ENCODE measurements at places on chromosomes 5 and 9. TPM values are rescaled to one million over a fixed set of nuclear protein-coding genes. Genes with fewer than 3 reads are reported as not detected.

FAXDC2 gene
- total RNA-seq, result not detected

TSSK1B gene
- not detected for total RNA-seq

SLC34A3 gene
- total RNA-seq, result not detected

ZNF483 gene
- total RNA-seq, result 3.4 TPM

SELENOP gene
- 1.9 TPM for total RNA-seq

SPATA31C1 gene
- total RNA-seq, result not detected

EXOSC2 gene
- total RNA-seq, result 109 TPM

SHC3 gene
- 6.6 TPM for total RNA-seq

HCN1 gene
- total RNA-seq, result 0.09 TPM

CCDC180 gene
- 0.66 TPM for total RNA-seq

ANKRD18B gene
- total RNA-seq, result not detected

GRCh38 chr9:109250311-109250741, 70.5 kb downstream of the EPB41L4B start:
- no peaks in the 10 kb centered on the region for H3K4me1 ChIP-seq
- no peak for DNase-seq

DNA sequence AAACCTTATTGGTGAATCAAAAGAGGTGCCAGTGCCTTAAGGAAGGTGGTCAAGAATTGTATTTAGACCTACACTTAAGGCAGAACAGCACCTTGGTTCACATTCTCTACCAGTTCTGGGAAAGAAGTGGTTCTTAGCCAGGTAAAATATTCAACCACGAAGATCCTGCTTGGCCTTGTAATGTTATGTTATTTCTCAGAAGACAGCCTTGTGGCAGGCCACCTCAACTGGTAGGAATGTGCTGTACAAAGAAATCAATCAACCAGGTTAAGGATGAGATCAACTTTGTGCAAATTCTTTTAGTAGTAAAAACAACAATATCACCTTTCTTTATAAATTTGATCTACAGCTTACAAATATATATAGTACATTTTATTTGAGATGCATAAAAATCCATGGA, 246.8 kb downstream of the ARRDC3 start:
- H3K36me3 ChIP-seq, result no peaks in the 10 kb centered on the region
- no peak for DNase-seq
- H3K27me3 ChIP-seq, result no peaks in the 10 kb centered on the region
- H3K4me3 ChIP-seq, result no peak overlapping the region
- H3K4me1 ChIP-seq, result peaks cover 4% of the 10 kb centered on the region
- H3K27ac ChIP-seq, result no peak overlapping the region

DNA sequence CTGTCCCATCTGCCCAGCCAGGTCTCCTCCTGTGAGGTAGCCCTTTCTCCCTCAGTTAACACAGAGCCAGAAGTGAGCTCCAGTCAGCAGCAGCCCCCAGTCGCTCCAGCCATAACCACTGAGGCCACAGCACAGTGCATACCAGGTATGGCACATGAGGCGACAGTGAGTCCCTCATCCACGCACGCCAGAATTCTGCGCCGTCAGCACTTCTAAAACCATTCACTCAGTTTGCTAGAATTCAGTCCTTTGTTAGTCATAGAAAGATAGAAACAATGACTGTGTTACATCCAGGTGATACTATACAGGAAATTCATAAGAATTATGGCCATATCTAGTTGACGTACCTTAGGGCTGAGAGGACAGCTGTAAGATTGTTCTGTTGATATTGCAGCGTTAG, 88.5 kb downstream of the KIAA1958 start:
- peaks cover 28% of the 10 kb centered on the region for H3K4me1 ChIP-seq
- no peak overlapping the region for H3K27ac ChIP-seq
- no peak for DNase-seq
- peaks cover 16% of the 10 kb centered on the region for H3K36me3 ChIP-seq
- no peak overlapping the region for H3K4me3 ChIP-seq

- H3K4me3 ChIP-seq, result no peak overlapping the region
- peaks cover 5% of the 10 kb centered on the region for H3K4me1 ChIP-seq
- peak overlapping the region; percentile 37 for H3K27ac ChIP-seq
- H3K36me3 ChIP-seq, result peaks cover 4% of the 10 kb centered on the region
These were observed 45.2 kb upstream of the HMCN2 start for GRCh38 chr9:130220352-130220751.

- no peak overlapping the region for H3K27ac ChIP-seq
- DNase-seq, result no peak
- peaks cover 11% of the 10 kb centered on the region for H3K27me3 ChIP-seq
- H3K36me3 ChIP-seq, result no peaks in the 10 kb centered on the region
These were observed 495.2 kb downstream of the AGTPBP1 start for GRCh38 chr9:85246541-85246940.

DNA sequence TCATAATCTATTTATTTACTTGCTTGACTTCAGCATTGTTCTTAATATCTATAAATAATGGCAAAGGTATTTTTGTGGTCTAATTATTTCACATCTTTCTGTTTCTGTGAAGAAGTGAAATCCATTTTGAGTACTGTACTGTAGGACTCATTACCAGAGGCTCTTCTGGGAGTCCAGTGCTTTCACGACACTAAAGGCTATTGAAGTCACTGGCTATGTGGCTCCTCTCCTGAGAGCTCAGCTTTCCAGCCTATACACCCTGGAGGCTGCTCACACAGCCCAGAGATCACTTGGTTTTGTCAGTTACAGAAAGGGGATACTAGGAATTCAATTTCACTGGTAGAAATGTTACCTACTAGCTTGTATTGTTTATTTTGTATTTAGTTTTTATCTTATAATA, 547.3 kb downstream of the TAF11L14 start:
- H3K36me3 ChIP-seq, result no peaks in the 10 kb centered on the region
- no peak for DNase-seq
- no peaks in the 10 kb centered on the region for H3K4me1 ChIP-seq
- H3K27me3 ChIP-seq, result no peaks in the 10 kb centered on the region
- no peak overlapping the region for H3K4me3 ChIP-seq

DNA sequence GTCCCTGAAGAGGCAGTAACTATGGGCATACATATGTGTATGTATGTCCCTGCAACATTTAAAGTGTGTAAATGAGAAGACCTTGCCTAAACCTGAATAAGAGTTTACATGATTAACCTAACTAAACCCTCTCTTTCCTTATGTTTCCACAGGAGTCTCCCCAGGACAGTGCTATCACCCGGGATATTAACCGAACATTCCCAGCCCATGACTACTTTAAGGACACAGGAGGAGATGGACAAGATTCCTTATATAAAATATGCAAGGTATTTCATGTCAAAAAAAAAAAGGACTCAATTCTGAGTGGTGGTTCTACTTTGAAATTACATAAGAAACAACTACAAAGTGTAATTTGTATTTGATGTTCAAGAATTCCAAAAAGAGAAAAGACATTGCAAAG, 31.7 kb downstream of the GPR21 start:
- H3K27ac ChIP-seq, result no peak overlapping the region
- DNase-seq, result no peak

DNA sequence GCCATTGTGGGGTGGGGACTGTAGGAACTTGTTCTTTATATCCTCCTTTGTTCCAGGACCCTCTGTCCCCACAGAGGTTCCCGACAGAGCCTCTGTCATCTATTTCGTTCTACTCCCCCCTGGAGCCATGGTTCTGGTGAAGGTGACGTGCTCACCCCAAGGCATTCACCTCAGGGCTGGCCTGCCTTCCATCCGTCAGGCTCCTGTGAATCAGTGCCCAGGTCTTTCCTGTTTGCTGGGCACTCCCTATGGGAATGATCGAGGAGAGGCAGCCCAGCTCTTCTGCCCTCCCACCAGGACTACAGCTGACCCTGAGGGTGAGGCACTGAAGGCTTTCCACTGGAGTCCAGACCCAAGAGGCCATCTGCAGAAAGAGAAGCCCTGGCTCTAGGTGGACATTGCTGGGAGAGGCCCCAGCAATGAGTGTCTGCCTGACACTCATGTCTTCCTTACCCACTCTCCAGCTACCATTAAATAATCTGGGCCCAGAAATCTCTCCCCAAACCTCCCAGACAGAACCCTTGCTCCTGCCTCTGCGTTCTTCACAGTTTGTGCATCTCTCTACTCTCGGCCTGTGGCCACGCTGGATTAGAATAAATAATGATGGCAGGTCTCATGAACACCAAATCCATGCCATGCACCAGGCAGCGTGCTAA, 214.2 kb downstream of the FSTL4 start:
- H3K4me3 ChIP-seq, result no peak overlapping the region
- H3K27me3 ChIP-seq, result no peaks in the 10 kb centered on the region
- no peak overlapping the region for H3K27ac ChIP-seq

- no peak for DNase-seq
- no peak overlapping the region for H3K4me3 ChIP-seq
- H3K27me3 ChIP-seq, result peaks cover 25% of the 10 kb centered on the region
- H3K36me3 ChIP-seq, result no peaks in the 10 kb centered on the region
These were observed 31.8 kb upstream of the PCA3 start for GRCh38 chr9:76732341-76732958.

GRCh38 chr9:134522502-134522848, 119.1 kb upstream of the COL5A1 start:
- no peak overlapping the region for H3K4me3 ChIP-seq
- H3K4me1 ChIP-seq, result no peaks in the 10 kb centered on the region
- no peaks in the 10 kb centered on the region for H3K36me3 ChIP-seq

DNA sequence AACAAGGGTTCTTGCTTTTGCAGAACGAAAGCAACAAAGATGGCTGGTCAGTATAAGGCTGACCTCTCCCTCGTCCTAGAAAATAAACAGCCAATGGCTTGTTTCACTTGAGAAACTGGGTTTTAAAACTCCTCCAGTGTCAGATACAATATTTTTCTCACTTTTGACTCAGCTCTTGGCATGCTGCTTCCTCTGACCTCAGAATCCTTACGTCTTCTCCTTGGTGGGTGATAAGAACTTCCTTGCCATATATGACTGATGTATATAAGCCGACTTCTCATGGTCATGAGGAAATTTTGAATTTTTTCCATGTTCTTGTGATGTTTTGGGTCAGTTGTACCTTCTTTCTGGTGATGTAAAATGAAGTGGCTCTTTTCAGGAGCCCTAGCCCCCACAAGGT, 3.8 kb downstream of the ZNF618 start:
- H3K27me3 ChIP-seq, result no peaks in the 10 kb centered on the region
- no peak overlapping the region for H3K4me3 ChIP-seq
- peaks cover 22% of the 10 kb centered on the region for H3K4me1 ChIP-seq
- H3K36me3 ChIP-seq, result no peaks in the 10 kb centered on the region

DNA sequence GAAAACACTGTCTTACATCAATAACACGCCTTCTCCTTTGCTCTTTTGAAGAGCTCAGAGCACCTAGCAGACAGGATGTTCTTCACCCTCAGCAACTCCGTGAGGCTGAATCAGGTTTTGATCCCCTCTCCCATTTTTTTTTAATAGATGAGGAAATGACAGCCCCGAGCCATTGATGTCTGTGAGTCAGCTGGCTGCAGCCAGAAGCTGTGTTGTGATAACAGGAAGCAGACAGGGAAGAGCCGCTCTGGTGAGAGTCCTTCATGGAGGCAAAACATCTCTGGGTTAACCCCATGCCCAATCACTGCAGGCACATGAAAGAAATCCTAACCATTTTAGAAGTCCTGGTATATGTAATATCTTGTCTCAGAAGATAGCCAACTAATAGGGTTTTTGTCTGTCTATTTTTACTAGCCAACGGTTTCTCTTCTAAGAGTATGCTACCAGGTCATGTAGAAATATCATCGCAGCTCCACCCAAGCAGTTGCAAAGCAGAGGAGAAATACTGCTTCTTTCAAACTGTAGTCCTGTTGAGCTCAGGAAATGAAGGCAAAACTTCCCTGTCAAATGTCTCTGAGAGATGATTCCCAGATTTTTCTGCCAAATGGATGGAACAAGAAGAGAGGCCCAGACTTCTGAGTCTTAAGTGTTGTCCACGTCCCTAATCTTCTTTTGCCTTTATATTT, 568.9 kb downstream of the CCDC171 start:
- H3K36me3 ChIP-seq, result no peaks in the 10 kb centered on the region
- H3K27ac ChIP-seq, result no peak overlapping the region
- no peak for DNase-seq
- no peak overlapping the region for H3K4me3 ChIP-seq
- H3K4me1 ChIP-seq, result peaks cover 6% of the 10 kb centered on the region

- peaks cover 3% of the 10 kb centered on the region for H3K4me1 ChIP-seq
- H3K36me3 ChIP-seq, result peaks cover 8% of the 10 kb centered on the region
- DNase-seq, result no peak
- no peaks in the 10 kb centered on the region for H3K27me3 ChIP-seq
- no peak overlapping the region for H3K4me3 ChIP-seq
These were observed 32.0 kb upstream of the HMCN2 start for GRCh38 chr9:130233587-130233945.
